Hindlimb muscle (tissue), 1 donor: ENCODE measurements at places on chromosomes 2 and 18.

DNA sequence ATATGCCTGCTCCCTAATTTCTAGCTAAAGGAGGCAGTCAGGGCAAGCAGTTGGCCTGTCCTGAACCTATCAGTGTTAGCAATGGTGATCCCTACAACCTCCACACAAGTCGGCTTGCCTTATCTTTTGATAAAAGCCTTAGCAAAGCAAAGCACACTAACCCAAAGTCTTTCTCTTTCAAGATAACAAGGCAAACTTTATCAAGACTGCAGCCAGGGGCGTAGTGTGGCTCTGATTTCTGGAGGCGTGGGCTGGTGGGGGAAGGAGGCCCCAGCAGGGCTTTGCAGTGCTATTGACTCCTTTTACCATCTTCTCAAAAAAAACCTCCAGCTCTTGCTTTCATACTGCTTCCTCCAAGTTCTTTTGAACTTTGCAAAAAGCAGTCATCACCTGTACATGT, 40.2 kb upstream of the LAMA1 start:
- DNase-seq: no peak

DNA sequence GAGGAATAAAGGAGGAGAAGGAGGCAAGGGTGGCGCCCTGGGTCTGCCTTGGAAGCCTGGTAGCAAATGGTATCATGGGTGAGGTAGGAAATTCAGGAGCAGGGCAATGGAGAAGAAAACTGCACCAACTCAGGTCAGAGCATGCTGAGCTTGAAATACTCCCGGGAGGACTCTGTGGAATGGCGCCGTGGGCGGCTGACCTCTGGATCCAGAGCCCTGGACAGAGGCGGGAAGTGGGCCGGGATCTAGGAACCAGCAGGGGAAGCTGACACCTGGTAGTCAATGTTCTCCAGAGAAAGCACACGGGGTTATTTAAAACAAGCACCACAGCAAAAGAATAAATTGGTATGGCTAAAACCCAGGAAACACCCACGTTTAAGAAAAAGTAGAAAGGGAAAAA, 161.3 kb downstream of the INO80D start:
- DNase-seq: no peak

GRCh38 chr2:102592601-102593000, 26.8 kb upstream of the SLC9A2 start:
- DNase-seq: no peak

DNA sequence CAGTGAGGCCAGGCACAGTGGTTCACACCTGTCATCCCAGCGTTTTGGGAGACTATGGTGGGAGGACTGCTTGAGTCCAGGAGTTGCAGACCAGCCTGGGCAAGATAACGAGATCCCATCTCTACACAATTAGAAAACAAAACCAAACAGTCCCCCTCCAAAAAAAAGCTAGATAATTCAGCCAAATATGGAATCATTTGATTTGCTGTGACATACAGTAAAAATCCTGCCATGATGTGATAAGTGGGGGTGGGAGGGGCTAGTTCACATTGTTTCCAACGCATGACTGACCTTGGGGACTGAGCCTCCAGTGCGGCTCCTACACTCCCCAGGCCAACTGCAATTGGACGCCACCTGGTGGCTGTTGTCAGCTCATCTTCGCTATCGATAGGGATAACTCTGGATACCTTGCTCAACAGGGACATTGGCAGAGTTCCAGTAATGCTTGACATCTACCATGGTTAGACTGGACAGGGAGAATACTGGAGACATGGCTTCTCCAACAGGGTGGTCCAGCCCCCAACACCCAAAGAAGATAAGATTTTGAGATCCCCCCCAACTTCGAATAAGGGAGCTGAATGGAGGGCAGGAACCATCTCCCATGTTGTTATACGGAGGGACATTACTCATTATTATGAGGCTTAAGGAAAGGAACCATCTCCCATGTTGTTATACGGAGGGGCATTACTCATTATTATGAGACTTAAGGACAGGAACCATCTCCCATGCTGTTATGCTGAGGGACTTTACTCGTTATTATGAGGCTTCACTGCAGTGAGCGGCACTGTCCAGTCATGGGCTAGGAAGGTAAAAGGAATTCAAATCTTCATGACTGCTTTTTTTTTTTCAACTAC, 135.9 kb downstream of the TGIF1 start:
- DNase-seq: peak; percentile 58

GRCh38 chr2:207167099-207167923, 1.6 kb upstream of the KLF7 start:
- DNase-seq: no peak

DNA sequence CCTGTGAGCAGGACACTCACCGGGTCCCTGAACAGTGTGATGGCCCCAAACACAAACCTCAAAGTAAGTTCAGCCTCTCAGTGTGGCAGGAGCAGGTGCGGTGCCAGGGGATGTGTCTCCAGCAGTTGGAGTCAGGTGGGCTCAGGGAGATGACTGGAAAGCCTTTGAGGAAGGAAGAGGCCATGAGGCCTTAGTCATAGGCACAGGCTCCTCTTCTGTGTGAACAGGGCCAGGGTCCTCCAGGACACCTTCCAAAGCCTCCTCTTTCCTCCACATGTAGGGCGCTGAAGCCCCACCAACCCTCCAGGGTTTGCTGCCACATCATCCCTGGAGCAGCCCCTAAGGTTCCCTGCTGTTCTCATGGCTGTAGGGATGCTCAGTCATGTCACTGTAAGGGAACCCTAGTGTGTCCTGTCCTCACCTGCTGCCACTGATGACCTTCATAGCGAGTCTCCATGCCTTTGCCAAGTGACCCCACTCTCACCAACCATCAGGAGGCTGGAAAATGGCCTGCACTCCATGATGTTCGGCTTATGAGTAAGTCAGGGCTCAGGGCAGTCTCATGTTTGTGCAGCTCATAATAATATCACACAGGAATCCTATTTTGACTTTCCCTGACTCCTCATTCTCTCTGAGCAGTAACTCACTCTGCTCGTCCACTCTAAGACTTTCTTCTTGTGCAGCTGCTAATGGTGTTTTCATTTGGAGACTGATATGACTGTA, 1152.9 kb downstream of the RPIA start:
- DNase-seq: no peak

DNA sequence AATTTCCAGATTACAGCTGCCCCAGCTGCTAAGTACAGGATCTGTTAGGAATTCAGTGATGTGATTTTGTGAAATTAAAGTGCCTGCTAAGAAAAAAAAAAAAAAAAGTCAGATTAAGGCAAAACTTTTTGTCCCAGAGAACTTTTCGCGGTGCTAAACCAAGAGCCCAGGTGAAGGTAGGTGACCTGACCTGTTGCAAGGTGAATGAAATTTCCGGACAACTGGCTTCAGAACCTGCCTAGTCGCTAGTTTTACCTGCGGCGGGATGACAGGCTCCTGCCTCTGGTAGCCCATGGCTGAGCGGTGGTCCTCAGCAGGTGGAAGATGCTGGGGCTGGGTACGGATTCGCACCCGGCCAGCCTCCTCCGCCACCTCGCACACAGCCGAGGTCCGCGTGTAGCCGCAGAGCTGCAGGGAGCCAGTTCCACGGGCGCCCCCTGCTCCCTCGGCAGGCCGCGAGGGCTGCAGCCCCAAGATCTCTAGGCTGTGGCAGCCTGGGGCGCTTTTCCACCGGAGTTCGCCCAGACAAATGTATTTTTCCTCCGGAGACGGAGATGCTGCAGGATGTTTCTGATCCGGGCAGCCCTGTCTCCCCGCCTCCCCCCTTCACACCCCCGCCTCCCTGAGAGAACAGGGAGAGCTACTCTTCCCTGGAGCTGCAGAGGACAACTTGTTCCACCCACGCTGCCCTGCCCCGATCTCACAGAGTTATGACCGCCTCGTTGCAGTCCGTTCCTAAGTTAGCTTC, at the start of gene SLC38A11:
Gene SLC38A11 (minus strand): TSS at position 572 of the 748 bp plus-strand sequence. CDS start 278 bp downstream, at position 294.
- DNase-seq: no peak

- DNase-seq: no peak
These were observed 16.8 kb downstream of the EVX2 start for GRCh38 chr2:176066645-176067588.

- no peak for DNase-seq
These were observed 37.5 kb upstream of the NCOA1 start for GRCh38 chr2:24453379-24454073.

GRCh38 chr2:72220170-72220569, 72.5 kb upstream of the CYP26B1 start:
- DNase-seq: no peak

GRCh38 chr2:18752022-18752493, 162.7 kb upstream of the NT5C1B start:
- DNase-seq: no peak

GRCh38 chr2:149463328-149464002, 124.1 kb downstream of the MMADHC start:
- no peak for DNase-seq

DNA sequence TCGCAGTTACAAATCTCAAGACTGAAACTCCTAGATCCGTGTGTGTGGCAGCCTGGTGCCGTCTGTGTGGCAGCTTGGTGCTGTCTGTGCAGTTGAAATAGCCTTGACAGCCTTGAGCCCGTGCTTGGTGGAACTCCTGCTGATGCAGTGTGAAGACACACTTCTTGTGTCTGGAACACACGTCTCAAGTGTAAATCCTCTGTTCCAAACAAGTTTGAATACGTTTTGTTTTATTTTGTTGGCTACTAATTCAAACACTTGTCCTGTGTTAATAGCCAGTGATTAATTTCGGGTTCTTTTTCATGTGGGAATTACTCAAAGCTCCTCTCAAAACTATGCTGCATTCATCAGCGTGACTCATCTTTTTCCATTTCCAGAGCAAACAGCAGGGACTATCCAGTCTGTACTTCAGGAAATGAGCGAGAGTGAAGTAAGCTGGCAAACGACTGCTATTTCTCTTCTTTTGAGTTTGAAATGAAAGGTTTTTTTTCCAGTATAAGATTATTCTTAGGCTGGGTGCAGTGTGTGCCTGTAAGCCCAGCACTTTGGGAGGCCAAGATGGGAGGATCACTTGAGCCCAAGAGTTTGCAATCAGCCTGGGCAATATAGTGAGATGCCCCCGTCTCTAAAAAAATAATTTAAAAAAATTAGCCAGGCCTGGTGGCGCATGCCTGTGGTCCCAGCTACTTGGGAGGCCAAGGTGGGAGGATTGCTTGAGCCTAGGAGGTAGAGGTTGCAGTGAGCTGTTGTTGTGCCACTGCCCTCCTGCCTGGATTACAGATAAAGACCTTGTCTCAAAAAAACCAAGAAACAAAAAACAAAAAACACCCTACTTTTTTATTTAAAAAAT, 152.9 kb downstream of the SPP2 start:
- peak; percentile 47 for DNase-seq

DNA sequence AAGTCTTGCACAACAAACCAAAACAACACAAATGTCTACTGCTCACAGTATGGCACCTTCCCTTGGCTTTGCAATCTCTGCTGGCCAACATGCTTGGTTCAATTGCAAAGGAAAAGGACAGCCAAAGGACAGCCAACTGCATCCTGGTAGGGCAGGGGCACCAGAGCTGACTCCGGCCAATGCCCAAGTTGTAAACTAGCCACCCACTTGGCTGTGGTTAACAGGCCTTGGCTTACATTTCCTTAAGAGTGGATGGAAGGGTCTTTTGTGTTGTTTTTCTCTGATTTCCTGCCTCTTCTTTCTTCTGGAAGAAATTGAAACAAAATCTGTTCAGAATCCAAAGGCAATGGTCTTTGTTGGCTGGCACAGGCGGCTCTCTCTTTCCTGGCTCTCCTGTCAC, 119.1 kb upstream of the TRIB2 start:
- DNase-seq: no peak

DNA sequence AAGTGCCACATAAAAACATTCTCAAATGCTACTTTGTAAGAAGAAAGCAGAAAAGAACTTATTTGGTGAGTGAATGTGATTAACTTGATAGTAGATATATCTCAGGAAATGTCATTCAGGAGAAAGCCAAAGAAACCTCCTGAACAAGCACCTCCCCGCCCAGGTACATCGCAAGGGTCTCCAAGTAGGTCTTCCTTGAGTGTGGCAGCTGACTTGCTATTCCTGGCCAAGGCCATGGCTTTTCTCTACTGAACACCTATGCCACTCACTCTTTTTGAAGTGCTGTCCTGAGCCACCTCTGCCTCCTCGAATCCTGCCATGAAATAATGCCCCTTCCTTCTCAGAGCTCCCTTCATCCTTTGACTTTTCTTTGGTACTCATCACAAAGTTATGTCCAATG, 54.0 kb downstream of the NDUFA10 start:
- DNase-seq: no peak
